ENCODE measurements at places on chromosomes 3 and 15. TPM values are rescaled to one million over a fixed set of nuclear protein-coding genes. Genes with fewer than 3 reads are reported as not detected.

DNA sequence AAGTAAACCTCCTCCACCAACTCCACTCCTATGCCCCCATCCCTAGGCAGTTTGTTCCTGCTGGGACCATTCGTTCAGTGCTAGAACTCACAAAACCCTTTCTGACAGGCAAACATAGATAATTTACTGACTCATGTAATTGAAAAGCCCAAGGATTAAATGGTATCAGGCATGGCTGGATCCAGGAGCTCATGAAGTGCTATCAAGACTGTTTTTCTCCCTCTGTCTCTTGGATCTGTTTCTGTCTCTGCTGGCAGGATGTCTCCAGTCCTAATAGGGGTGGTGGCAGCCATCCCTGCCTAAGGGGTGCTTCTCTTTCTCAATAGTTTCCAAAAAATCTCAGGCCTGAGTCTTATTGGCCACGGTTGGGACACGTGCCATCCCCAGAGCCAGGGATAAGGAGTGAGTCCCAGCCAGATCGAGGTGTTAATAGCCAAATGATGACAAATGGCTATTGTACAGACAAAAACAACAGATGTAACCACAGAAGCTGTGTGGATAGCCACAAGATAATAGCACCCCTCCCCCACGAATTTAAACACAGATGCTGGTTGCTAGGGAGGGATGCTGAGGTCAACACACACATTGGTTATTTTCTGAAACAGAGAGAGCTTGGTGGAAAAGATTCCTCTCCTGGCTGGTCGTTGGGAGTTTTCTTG, 168.6 kb downstream of the SHQ1 start:
- peak; percentile 69 for DNase-seq

DNA sequence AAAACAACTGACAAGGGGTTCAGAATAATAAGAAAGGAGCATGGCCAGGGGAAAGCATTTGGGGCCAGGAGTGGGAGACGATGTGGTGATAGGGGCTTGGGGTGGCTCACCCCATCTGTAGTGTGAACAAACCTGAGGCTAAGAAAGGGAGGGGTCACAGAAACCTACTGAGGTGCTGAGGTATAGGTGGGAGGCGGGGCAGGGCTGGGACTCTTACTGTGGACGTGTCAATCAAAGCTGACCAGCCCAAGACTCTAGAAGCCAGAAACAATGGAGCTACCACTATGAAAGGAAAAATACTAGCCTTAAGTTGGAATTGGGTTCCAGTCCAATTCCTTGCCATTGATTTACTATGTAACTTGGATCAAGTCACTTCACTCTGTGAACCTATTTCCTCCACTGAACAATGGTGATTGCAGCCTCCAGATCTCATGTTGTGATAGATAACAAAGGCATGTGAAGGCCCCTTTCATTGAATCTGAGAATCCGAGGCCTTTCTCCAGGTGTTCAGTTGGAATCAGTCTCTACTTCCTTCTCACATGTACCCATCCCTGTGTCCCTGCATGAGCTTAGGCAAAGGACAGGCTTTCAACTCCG, 260.9 kb upstream of the HES1 start:
- no peak for DNase-seq

The FAM81A gene
- 1.6 TPM for total RNA-seq

The CISH gene
- total RNA-seq: not detected

GRCh38 chr3:122627301-122627700, 49.9 kb downstream of the PARP15 start:
- no peak for DNase-seq

DNA sequence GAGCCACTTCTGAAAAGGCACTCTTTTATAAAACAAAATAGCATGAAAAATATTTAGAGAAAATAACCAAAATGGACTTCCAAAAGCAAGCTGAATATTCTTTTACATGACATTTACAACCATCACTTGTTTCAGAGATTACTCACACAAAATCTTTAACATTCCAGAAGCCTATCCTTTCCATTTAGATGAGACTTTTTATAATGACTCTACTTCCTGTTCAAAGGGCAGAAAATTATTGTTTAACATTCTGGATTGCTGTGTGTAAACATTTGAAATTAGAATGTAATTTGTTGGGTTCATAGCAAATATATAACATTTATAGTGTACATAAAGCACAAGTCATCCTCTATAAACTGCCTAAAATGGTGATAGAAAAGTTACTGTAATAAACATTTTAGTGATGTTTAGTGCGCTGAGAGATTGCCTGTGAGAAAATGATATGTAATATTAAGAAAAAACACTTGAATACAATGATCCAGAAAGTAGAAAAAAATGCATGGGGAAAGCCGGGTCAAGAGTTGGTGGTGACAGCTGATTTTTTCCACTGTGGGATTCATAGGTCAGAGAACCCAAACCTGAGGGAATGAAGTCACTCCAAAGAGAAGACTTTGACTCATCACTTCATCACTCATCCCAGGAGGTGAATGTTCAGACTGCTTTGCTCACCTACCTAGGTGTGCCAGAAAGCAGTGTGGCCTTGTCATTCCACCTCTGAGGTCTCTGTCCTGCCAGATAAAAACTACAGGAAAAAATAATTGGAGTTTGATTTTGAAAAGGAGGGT, 305.8 kb downstream of the ARPP21 start:
- DNase-seq: peak; percentile 5

GRCh38 chr3:189103208-189103607, 68.6 kb upstream of the TPRG1 start:
- no peak for DNase-seq

The ALDH1A2 gene
- total RNA-seq: not detected

DNA sequence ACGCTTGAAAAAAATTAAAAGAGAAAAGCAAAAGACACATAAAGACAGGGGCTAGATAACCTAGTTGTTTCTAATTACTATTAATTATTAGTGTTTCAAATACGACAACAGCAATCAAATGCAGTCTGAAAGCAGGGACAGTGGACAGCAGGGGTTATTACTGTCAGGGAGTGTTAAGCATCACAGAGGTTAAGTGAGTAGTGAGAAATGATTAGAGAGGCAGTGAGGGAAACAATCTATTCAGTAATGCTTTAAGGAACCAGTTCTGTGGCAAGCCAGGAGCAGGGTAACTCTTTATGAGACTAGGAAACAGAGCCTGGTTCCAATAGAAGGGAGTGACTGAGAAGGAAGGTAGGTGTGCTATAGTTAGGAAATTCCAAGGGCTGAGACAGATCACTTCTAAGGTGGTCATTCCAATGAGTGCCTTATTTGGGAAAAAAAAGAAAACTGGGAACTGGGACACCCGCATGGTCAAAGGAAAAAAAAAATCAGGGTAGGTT, 15.0 kb downstream of the RYK start:
- no peak for DNase-seq

All from Daoy (cell line).